Forelimb muscle (tissue), 1 donor: ENCODE measurements at places on chromosomes 3 and 15. TPM values are rescaled to one million over a fixed set of nuclear protein-coding genes. Genes with fewer than 3 reads are reported as not detected.

The CKMT1B gene
- not detected for polyA plus RNA-seq

The FAN1 gene
- 23.7 TPM for polyA plus RNA-seq

The DAZL gene
- polyA plus RNA-seq, result not detected

The GHRL gene
- polyA plus RNA-seq, result 0.89 TPM

The TRH gene
- polyA plus RNA-seq, result 0.34 TPM

The SLC28A1 gene
- 0.39 TPM for polyA plus RNA-seq

The IL17RE gene
- 1.8 TPM for polyA plus RNA-seq

The ZBBX gene
- 0.20 TPM for polyA plus RNA-seq

DNA sequence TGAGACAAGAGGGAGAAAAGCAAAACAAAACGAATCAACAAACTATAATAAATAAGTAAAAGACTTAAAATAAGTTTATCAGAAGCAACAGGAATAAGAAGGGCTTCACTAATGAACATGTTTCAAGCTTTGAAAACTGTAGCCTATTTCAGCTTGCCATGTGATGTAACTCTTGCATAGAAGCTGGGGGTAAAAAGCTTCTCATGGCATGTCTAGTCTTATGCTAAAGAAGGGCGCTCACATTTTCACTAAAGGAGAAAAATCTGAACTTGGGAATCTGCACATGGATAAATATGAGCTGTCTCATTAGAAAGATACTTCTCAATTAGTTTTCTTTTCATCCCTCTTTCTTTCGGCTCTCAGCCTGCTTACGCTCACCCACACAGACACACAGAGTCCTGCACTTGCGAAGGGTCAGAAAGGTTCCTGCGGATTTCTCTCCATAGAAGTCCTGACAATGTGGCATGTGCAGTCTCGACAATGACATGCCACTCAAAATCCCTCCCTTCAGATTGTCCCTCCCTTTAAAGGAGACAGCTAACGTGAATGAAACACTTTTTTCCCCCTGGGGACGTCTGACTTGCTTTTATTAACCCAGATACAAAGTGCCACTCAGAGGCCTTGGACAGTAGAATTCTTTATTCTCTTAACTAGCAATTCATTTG lies 568.9 kb upstream of the NR2F2 start:
- DNase-seq, result no peak

DNA sequence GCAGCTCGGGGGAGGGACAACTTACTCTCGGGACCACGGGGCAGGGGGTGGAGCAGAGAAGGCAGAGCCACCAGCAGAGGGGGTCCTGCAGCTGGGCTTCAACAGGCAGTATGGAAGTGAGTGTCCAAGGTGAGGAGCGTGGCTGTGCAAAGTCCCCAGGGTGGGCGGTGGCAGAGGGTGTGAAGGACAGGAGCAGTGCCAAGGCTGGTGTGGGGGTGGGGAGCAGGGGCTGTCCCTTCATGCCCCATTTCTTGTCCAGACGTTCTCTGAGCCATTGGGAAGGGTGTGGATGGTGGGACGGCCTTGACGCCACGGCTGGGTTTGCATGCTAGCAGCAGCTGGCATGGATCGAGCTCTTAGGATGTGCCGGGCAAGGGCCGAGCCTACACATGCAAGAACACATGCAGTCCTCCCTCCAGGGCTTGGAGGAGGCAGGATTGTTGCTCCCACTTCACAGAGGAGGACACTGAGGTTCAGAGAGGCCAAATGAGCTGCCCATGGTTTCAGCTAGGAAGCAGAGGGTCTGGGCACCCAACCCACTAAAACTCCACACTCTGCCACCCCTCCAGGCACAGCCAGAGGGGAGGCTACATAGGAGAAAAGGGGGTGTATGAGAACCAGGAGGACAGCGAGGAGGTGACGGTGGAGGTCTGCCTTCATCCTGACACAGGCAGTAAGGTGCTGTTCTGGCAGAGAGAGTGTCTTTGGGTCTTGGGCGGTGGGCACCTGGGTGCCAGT lies 93.6 kb downstream of the TBC1D2B start:
- DNase-seq, result no peak

DNA sequence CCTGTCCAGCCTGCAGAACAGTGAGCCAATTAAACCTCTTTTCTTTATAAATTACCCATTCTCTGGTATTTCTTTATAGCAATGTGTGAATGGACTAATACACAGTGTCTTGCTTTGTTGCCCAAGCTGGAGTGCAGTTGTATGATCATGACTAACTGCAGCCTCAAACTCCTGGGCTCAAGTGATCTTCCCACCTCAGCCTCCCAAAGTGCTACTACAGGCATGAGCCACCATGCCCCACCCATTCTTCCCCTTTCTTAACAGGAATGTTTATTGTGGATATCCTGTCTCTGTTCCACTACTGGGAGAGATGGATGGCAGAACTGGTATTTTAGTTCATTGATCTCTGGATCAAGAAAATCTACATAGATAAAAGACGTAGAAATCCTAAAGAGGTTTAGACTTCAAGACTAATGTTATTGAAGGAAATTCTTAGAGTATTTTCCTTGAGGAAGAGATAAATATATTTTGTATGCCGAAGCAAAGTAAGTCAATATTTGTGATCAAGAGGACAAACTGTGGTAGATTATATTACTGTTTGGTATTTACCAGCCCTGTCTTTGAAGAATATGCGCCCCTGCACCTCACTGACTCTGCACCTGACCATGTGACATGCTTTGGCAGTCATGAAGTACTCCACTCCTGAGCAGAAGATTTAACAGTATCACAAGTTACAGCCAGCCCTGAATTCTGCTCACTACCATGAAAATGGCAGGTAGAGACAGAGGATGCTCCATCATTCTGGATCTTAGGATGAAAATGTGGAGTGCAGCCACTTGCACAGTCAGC lies 42.9 kb downstream of the UACA start:
- no peak for DNase-seq

GRCh38 chr3:39808467-39809180 lies 785 bp upstream of the MYRIP start:
- DNase-seq, result no peak

DNA sequence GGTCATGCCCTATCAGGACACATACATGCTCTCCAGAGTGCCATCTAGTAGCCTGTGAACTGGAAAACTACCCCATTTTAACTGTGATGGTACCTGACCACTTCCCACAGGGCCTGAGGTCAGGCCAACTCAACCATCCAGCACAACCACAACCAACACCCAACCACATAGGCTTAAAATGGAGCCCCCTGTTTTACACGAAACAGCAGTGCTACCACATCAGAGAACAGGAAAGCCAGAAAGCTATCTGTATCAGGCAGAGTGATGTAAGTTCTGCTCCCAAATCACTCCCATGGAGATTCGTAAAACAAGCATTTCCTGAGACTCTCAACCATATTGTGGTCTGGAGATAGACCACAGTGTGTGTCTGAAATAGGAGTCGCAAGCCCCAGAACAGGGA lies 1017.3 kb upstream of the EPHA6 start:
- DNase-seq, result no peak

DNA sequence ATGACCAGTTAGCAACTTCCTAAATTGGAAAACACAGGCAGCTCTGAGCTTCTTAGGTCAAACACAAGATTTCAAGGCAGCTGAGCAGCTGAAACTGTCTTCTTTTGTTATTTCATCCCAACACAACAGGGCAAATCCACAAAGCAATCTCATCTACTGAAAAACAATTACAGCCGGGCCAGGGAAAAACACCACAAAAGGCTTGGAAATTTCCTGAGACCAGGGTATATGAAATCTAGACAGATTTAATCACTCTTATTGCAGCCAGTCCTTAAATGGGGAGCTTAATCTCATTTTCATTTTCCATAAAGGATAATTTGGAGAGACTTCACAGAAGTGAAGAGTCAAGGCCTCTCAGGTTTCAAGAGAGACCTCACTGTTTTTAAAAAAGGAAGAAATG lies 181.8 kb downstream of the SSR3 start:
- no peak for DNase-seq

DNA sequence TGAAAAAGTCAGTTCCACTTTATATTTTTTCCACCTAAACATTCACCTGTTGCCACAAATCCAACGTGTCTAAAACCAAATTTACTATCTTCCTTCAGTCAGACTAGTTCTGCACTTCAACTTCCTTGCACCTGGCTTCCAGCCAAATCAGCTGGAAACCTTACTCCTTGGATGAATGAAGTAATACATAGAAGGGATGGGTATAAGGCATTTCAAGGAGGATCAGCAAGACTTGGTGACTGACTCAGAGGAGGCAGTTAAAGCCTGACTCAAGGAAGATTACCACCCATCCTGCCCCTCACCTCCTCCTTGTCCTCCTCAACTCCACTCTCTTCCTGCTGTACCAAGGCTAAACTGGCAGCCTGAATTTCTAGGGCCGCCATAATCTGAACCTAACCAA lies 37.1 kb downstream of the QTRT2 start:
- DNase-seq, result peak; percentile 4

- DNase-seq, result no peak
These were observed 386.8 kb upstream of the PLSCR5 start for GRCh38 chr3:146991907-146992306.

DNA sequence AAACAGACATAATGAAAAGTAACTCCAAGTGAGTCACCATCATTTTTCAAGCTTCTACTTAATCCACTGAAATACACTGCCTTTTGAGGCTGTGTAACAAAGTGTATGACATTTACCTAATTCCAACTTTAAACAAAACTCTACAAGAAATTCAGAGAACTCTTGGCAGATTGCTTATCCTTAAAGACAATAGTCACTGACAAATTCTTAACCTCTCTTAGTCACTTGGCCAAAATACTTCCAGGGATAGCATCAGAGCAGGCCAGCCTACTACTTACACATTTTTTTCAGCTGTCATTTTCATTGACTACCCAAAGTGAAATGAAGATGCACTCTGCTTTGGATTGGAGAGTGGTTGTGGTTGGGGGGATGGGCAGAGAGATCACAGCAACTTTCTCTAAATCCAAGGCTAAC lies 3.6 kb downstream of the WWTR1 start:
- no peak for DNase-seq

GRCh38 chr3:56801662-56802377 lies at the start of gene ARHGEF3:
Gene ARHGEF3 (minus strand): TSS chr3:56801949. CDS start chr3:56801798, 151 bp downstream.
- no peak for DNase-seq

DNA sequence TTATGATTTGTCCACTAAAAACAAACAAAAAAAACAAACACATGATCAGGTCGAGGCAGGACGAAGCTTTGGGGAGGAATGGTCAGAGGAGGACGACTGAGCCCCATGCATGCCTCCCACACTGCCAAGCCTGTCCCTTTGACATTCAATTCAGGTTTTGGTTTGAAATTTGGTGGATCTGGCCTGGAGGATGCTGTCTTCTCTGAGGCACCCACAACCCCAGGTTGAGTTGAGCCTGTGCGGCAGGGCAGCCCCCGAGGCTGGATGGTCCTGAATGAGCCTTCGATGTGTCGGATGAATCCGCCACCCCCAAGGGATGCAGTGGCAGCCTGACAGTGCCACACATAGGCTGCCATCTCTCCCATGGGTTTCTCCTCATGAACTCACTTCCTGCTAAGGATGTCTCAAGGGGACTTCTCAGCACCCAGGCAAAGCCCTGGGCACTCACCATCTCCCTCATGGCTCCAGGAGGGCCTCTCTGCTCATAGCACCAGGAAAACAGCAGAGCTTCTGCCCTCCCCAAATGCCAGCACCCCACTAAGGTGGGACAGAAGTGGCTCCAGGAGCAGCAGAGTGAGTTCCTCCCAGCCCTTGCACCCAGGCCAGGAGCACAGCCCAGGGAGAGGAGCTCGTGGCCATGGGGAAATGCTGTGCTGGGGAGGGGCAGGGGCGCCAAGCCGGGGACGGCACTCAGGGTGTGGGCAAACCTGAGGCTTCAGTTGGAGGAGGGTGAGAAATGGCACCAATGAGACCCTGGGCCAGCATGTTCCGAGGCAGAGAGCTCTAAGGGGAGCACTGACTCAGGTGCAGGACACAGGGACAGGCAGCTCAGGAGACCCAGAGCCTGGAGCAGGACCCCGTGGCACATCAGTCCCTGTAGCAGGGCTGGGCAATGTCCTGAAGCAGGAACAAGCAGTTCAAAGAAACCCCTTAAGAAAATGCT lies 18.5 kb downstream of the PRR23E start:
- no peak for DNase-seq

GRCh38 chr3:16950282-16950681 lies 65.5 kb downstream of the PLCL2 start:
- DNase-seq, result no peak

DNA sequence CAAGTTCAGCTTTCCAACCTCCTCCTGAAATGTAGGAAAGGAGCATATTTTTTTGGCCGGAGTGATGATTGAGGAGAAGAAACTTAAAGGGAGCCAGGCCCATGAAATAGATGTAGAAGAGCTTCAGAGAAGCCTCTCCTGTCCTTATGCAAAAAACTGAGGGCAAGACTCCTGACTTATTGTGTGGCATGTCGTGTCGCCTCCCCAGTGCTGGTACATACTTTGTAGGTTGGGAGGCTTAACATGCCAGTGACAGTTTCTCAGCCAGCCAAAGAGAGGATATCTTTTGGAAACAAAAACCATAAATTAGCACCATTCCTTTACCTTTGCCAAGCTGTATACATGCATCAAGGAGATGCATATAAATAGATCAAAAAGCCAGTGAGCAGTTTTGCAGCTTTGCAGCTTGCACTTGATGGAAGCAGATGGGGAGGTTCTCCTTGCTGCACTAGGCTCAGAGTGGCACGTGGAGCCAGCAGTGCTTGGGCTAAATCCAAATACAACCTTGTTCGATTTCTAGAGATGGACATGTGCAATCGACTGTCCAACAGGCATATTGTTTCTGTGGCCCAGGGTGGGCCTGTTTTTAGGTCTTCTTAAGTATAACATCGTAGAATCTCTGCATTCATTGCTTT lies 10.2 kb downstream of the SLCO3A1 start:
- DNase-seq, result no peak

DNA sequence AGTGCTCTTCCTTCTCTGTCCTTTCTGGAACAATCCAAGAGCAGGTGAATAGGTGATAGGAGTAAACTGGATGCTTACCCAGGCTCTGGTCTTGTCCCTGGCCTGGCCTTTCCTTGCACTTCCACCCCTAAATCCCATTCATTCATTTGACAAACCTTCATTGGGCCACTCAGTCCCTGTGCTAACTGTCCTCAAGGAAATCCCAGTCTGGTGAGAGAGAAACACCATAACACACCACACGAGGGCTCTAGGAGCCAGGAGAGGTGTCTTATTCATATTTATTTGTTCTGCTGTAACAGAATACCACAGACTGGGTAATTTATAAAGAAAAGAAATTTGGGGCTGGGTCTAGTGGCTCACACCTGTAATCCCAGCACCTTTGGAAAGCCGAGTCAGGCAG lies 22.8 kb downstream of the EFCC1 start:
- no peak for DNase-seq

DNA sequence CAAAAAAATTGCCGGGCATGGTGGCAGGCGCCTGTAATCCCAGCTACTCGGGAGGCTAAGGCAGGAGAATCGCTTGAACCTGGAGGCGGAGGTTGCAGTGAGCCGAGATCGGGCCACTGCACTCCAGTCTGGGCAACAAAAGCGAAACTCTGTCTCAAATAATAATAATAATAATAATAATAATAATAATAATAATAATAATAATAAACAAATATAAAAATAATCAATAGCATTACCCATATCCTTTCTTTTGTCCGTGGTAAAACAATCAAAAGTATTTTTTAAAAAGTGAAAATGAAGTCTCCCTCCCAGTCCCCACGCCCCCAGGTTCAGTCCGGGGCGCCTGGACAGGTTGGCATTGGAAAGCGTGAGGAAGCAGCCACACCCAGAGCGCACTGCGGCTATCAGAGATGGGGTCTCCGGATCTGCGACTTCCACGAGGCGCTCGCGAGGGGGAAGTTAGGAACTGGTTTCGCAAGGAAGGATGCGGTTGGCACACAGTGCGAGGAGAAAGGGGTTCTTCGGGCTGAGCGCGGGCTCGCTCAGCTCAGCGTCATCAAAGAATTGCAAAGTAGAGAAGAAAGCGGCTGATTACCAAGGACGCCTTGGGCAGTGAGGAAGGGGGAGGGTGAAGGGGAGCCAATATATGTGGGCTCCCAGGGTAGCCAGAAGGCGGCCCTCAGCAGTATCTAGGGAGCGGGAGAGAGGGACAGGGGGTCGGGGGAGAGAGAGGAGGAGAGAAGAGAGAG lies 69.5 kb upstream of the EPHB3 start:
- no peak for DNase-seq
